CD14-positive monocyte (primary cell): ENCODE measurements at places on chromosomes 6 and 20. TPM values are rescaled to one million over a fixed set of nuclear protein-coding genes. Genes with fewer than 3 reads are reported as not detected.

DNA sequence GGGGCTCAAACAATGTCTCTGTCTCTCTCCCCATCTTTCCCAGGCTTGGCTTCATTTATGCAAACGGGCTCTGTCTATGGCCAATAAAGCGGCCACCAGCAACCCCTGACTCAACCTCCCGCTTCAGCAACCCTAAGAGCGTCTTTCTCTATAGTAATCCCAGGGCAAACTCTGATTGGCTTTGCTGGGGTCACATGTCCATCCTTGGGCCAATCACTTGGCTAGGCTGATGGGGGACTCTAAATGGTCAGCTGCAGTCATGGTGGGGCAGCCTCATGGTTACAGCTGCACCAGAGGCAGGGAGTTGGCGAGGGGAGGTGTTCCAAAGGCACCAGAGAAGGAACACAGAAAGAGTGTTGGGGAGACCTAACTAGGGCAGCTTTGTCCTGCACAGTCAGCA is 68.5 kb upstream of the BLCAP start:
- DNase-seq = no peak

GRCh38 chr6:16474772-16475493 is 236.5 kb downstream of the GMPR start:
- DNase-seq = no peak

- no peak for DNase-seq
Observed at GRCh38 chr6:169986171-169986847, 234.9 kb downstream of the ERMARD start.

GRCh38 chr6:97666889-97667288 is 383.9 kb upstream of the MMS22L start:
- no peak for DNase-seq

GRCh38 chr6:37483917-37484785 is 15.5 kb downstream of the CCDC167 start:
- DNase-seq = peak; percentile 12

DNA sequence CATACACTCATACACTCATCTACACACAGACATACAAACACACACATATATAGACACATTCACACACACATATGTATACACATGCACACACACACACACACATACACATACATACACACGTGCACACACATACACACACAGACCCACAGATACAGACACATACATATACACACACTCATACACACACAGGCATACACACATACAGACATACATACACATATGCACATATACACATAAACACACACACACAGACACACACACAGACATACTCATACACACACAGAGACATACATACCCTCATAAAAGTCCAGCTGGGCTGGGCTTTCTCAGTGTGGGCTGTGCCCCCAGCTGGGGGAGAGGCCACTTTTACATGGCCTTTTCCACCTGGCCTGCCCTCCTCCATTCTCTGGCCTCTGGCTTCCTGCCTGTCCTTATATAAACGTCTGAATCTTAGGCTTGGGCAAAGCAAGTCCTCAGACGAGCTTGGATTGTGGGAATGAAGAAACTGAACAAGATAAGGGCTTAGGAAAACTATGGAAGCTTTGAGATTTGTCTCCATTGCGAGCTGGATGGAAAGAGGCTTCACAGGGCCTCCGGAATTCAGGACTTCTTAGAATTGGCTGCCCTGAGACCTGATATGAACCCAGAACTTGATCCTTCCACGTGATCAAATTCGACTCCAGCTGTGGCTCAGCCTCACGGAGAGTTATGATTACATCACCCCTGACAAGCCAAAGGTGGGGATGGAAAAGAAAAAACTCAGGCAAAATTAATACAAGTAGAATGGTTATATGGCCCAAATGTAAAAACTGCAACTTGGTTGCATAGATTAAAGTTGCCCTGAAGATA is 22.5 kb upstream of the CST3 start:
- DNase-seq = no peak

GRCh38 chr6:112342511-112342910 is 4.6 kb upstream of the RFPL4B start:
- no peak for DNase-seq

GRCh38 chr6:120077489-120077888 is 727.9 kb upstream of the MAN1A1 start:
- no peak for DNase-seq

- no peak for DNase-seq
Observed at GRCh38 chr6:143233554-143234285, 173.0 kb downstream of the AIG1 start.

DNA sequence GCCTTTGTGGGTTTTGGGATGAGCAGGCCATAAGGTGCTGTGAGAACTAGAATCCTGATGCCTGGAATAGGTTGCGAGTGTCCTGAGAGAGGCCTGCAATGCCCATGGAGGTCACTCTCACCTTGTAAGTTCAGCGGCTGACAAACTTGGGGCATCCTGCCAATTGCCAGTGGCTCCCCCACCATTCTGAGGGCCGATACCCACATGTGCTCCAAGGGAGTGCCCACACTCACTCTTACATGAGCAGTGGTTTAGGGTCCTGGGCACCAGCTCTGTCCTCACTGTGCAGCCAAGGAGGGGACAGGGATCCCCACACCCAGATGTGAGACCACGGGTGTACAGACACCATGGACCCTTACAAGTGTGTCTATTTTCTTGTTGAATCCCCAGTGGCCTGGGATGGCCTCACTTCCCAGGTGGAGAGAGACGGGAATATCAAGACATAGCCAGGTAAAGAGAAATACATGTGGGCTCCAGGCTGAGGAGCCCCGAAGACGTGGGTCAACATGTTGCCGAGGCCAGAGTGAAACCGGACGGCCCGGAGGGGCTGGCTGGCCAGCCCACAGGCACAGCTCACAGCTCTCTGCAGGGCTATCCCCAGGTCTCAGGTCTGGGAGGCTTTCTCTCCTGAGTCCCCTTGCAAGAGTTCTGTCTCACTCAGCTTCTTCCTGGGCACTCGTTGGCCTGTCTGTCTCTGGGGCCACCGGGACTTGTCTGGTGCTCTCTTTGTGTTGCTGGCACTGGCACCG is 2.0 kb upstream of the CST9 start:
- DNase-seq = no peak

DNA sequence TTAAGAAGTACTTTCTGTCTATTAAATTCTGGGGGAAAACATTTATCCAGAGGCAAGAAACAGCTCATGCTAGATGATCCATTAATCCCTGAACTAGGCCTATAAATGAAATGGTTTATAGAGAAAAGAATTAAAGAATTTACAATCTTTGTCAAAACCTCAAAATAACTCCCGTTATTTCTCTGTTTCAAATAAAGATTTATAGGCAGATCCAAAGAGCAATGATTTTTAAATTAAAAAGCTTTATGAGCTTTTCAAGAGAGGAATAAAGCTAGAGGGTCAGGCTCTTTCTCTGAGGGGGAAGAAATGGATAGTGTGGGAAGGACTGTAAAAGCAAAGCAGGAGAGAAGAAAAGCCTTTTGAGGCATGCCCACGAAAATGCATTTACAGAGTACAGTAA is 82.5 kb upstream of the OGFRL1 start:
- no peak for DNase-seq

DNA sequence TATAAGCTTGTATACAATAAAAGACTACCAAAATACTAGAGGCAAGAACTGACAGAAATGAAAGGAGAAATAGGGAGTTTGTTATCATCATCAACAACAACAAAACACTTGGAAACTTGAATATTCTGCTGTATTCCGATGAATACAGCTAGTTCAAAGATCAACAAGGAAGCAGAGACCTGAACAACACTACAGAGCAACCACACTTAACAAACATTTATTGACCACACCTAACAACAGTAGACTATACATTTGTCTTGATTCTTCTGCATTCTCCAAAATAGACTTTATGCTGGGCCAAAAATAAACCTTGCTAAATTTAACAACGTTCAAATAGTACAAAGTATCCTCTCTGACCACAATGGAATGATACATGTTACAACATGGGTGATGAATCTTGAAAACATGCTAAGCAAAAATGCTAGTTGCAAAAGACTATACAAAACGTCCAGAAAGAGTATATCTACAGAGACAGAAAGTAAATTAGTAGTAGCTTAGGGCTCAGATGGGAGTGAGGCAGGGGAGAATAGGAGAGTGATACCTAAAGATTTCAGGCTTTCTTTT is 39.1 kb upstream of the PAK5 start:
- DNase-seq = no peak

GRCh38 chr6:145204301-145204700 is 531.0 kb downstream of the EPM2A start:
- DNase-seq = no peak

- no peak for DNase-seq
Observed at GRCh38 chr20:33693741-33694638, 7.8 kb upstream of the E2F1 start.

DNA sequence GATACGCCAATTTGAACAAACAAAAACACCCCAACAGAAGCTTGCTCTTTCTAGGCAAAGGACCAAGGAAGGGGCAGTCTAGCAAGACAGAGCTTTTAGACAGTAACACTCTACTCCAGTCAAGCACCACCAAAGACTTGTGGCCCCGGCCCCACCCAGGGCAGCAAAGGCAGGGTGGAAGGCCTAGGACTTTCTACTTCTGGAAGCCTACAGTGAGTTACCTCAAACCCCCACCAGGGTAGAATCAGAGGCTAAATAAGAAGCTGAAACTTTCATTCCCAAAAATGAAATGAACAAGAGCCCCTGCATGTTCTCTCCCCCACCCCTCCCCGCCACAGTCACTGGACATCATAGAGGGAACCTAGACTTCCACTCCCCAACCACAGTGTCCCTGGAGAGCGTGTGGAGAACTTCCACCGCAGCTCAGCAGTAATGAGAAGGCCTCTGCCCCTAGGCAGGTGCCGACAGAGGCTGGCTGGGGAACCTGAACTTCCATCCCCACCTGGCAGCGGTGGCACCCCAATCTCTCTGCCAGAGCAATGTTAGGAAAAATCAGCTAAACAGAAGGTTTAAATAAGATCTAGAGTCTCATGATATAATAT is 40.0 kb downstream of the KATNA1 start:
- DNase-seq = no peak

DNA sequence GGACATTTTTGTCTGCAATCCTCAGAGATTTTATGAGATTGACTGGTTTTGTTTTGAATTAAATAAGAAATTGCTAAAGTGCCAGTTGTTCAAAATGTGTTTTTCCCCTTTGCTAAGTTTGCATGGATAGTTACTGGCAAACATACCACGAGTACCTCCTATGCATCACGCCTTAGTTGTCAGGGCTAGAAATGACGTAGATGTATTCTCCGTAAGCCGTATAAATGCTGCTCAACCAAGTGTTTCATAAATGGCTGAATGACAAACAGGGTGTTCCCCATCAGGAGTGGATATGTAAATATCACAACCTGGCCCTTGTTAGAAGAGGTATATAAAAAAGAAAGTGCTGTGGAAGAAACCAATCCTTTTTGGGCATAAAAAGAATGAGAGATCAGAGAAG is 341.1 kb upstream of the ZFP64 start:
- DNase-seq = no peak

DNA sequence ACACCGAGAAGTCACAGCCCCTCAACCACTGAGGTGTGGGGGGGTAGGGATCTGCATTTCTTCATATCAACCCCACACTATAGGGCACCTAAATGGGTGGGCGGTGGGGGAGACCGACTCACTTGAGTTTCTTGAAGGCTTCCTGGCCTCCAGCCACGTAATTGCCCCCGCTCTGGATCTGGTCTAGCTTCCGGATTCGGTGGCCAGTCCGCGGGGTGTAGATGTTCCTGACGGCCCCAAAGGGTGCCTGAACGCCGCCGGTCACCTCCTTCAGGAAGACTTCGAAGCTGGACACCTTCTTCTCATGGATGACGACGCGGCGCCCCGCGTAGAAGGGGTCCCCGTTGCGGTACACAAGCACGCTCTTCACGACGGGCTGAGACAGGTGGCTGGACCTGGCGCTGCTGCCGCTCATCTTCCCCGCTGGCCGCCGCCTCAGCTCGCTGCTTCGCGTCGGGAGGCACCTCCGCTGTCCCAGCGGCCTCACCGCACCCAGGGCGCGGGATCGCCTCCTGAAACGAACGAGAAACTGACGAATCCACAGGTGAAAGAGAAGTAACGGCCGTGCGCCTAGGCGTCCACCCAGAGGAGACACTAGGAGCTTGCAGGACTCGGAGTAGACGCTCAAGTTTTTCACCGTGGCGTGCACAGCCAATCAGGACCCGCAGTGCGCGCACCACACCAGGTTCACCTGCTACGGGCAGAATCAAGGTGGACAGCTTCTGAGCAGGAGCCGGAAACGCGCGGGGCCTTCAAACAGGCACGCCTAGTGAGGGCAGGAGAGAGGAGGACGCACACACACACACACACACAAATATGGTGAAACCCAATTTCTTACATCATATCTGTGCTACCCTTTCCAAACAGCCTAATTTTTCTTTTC is at the start of gene DCDC2:
Gene DCDC2, minus strand, starts transcription at position 724 of the 883 bp plus-strand sequence. Its CDS starts 309 bp downstream, at position 415.
- no peak for DNase-seq

DNA sequence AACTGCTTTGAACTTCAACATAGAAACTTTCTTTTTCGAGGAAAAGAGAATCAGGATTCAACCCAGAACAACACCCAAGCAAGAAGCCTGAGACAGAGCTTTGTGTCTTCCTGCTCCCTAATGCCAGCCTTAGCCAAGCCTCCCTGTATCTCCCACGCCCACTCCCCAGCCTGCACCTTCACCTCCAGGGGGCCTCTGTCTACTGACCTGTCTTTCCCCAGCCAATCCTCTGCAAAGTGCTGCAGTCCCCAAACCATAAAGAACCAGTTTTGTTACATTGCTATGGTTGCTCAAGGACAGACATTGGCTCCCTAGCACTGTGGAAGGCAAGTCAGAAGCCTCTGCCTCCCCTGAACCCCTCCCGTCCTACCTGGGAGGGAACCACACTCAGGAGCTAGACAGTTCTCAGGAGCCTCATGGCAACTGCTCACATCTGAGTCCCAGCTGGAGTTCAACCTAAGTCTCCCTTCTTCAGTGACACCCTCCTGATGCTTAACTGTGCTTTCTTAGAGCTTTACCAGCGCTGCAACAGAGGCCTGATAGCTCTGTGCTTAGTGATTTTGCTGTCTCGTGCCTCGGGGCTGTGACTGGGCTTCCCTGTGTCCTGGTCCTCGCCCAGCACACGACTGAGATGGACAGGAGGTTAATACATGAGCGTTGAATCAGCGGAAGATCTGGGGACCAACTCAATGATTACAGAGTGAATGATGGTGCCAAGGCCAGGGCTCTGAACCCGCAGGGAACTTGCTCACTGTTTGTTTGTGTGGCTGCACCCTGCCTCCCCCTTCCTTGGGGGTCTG is 101.5 kb upstream of the DUSP22 start:
- no peak for DNase-seq

GRCh38 chr6:74447013-74447412 is 751.0 kb downstream of the CD109 start:
- DNase-seq = no peak

MOG gene
- polyA plus RNA-seq = not detected in 2 replicates

BPI gene
- 9.0 TPM for polyA plus RNA-seq

TNXB gene
- 0.48 and 1.2 TPM in 2 replicates for polyA plus RNA-seq

SLC17A3 gene
- not detected in 2 replicates for polyA plus RNA-seq

PDYN gene
- polyA plus RNA-seq = not detected in 2 replicates

KIAA0408 gene
- not detected for polyA plus RNA-seq
